Epithelial cell of proximal tubule (primary cell): ENCODE measurements at places on chromosomes 2 and 18. TPM values are rescaled to one million over a fixed set of nuclear protein-coding genes. Genes with fewer than 3 reads are reported as not detected.

Gene SERPINB11
- not detected in 2 replicates for total RNA-seq

Gene PROC
- 0.17 and 0.29 TPM in 2 replicates for total RNA-seq

Gene LRP1B
- total RNA-seq, result 0.07 and 0.12 TPM in 2 replicates

Gene SUCLG1
- total RNA-seq, result 52.6 and 78.4 TPM in 2 replicates

Gene ACYP2
- total RNA-seq, result 3.5 and 4.9 TPM in 2 replicates

Gene DSG1
- total RNA-seq, result not detected in 2 replicates

Gene FHOD3
- 27.3 and 28.4 TPM in 2 replicates for total RNA-seq

Gene CTIF
- 12.9 and 21.2 TPM in 2 replicates for total RNA-seq

Gene FARSB
- total RNA-seq, result 18.3 and 34.8 TPM in 2 replicates

Gene TACR1
- total RNA-seq, result not detected in 2 replicates

Gene MOB4
- total RNA-seq, result 36.3 and 44.1 TPM in 2 replicates

Gene TUBB6
- total RNA-seq, result 425 and 1,079 TPM in 2 replicates

Gene ATP6V1C2
- not detected in 2 replicates for total RNA-seq

Gene MYO5B
- 34.1 and 48.4 TPM in 2 replicates for total RNA-seq

Gene CRYGB
- total RNA-seq, result not detected in 2 replicates

Gene GNAL
- total RNA-seq, result 3.2 and 5.0 TPM in 2 replicates
